ENCODE measurements at places on chromosomes 7 and 10.

GRCh38 chr7:66043681-66044497 lies 31.7 kb upstream of the ASL start:
- DNase-seq = peak; percentile 53

DNA sequence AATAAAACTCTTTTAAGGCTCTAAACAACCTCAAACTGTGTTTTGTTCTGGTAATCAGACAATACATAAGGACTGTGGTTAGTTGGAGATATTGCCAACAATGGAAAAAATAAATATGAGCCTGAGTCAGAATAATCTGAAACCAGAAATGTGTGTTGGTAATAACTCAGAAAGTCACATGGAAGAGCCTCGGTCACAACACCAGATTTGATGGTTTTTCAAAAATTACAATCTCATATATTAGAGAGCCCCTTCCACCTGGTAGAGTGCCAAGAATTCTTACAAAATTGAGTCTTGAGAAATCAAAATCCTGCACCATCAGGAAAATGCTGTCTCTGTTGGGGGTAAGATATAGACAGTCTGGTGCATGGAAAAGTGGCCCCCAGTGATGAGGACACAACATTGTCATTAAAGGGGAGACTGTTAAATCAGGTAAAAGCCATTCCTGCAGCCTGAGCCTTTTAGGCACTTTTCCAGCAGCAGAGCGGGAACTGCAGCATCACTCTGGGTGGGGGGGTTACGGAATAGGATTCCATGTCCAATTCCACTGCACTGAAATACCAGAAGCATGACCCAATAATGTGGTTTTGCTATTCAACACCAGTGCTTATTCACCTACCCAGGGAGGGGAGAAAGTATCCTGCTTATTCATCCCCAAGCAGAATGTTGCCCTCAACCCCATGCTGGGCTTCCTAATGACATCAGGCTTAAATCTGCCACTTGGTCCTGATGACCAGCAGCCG lies 9.5 kb upstream of the ADAM12 start:
- DNase-seq = peak; percentile 98

DNA sequence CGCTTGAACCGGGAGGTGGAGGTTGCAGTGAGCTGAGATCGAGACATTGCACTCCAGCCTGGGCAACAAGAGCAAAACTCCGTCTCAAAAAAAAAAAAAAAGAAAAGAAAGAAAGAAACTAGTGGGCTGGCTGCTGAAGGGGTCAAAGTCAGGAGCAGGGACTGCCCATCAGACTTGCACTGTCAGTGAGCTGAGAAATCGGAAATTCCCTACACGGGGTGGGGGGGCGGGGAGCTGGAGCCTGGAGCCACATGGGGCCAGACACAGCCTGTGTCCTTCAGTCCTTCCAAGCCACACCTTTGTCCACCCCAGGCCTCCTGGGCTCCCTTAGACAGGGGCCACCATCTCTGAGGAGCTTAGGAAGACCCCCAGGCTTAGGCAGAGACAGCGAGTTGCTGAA lies 34.5 kb downstream of the SRRM3 start:
- DNase-seq = no peak

DNA sequence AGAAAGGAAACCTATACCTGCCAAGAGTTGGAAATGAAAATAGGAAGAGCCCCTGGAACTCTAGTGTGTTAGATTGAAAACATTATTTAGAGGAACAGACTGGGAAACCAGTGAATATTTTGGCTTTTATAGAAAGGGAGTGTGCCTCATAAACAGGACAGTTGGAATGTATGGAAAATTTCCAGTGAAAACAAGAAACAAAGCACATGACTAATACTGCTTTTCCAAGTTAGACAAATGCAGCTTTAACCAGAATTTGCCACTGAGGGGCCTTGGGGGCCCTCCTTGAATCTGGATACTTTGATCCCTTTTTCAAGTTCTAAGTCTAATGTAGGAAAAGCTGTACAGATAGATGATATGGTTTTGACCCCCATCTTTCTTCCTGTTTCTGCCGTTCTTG lies 21.2 kb downstream of the ITGB8 start:
- DNase-seq = no peak

- DNase-seq = no peak
Measured at GRCh38 chr7:118642396-118642795, 417.9 kb downstream of the ANKRD7 start.

DNA sequence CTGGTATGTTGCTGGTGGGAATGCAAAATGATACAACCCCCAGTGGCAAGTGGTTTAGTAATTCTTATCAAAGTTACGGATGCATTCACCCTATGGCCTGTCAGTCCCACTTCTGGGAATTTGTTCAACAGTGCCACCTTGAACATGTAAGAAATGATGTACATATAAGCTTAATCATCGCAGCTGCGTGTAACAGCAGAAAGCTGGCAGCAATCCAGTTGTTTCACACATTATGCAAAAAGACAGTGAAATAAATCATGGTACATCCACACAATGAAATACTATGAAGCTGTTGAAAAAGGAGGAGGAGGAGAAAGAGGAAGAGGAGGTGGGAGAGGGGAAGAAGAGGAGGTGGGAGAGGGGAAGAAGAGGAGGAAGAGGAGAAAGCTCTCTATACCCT lies 76.2 kb upstream of the MYL10 start:
- no peak for DNase-seq

DNA sequence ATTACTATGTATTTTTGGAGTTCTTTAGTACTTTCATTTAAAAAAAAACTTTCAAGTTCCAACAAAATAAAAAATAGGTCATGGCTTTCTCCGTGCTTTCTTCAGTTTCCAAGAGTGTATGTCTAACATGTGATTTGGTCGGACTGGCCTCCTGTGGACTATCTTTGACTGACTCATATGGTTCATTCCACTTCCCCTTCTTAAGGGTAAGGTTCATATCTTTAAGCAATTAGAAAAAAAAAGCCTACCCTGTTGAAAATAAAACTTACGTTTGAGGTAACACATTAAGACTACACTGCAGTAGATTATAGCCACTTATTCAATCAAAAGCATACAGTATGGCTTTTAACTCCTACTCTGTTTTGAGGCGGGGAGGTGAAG lies 112.8 kb upstream of the AHR start:
- DNase-seq = peak; percentile 6

- DNase-seq = peak; percentile 25
Measured at GRCh38 chr10:89207801-89208551, 859 bp upstream of the CH25H start.

- no peak for DNase-seq
Measured at GRCh38 chr10:74947781-74948401, 121.5 kb downstream of the KAT6B start.

- peak; percentile 92 for DNase-seq
Measured at GRCh38 chr7:22730921-22731654, 4.1 kb downstream of the IL6 start.

GRCh38 chr10:113139699-113140098 lies 189.7 kb downstream of the TCF7L2 start:
- no peak for DNase-seq

DNA sequence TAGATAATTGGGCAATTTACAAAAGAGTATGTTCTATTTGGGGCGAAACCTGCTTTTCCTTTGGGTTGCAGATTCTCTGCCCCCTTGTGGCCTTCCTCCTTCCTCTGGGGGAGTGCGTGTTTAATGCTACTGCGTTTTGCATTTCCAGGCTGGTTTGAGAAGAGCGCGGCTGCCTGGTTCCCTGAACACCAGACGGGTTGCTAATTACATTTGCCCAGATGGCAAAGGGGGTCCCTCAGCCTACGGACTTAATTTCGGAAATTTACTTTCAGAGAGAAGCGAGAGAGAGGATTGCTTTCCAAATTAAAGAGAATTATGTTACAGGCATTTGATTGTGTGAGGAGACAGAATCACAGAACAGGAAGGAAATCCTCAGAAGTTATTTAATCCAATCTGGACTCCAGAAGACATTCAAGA lies 91.9 kb upstream of the JAZF1 start:
- peak; percentile 27 for DNase-seq

- DNase-seq = no peak
Measured at GRCh38 chr10:131031346-131031745, 280.2 kb downstream of the TCERG1L start.

- DNase-seq = no peak
Measured at GRCh38 chr7:149860821-149861727, 12.7 kb upstream of the ATP6V0E2 start.

GRCh38 chr7:50594734-50595485 lies 29.7 kb upstream of the DDC start:
- DNase-seq = no peak

GRCh38 chr10:16439295-16439694 lies 2.5 kb downstream of the PTER start:
- peak; percentile 10 for DNase-seq

DNA sequence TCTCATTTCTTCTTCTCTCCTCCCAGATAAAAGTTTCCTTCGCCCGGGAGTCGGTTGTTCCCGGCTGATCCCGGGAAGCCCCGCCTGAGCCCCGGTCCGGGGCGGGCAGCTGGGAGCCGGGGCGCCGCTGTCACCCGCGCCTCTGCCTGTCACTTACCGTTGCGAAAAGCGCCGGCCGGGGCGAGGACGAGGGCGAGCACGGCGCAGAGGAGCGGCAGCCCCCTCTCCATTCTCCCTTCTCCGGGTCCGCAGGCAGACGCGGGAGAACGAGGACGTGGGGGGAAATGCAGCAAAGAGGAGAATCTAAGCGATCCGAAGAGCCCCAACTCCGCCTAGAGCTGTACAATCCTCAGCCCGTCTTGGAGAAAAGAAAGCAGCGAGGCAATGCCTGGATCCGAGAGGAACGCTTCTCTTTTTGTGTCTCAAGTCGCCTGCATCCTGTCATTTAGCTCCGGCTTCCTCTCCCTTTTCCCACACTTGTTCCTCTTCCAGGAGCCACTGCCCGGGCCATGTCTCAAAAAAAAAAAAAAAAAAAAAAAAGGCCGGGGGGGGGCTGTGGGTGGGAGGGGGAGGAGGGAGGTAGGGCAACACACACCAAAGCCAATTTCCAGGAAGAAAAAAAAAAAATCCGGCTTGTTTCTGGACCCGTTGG lies at the start of gene NRP1:
NRP1 (minus strand) TSS at position 515 of the 652 bp plus-strand sequence; CDS start at position 230, 285 bp downstream.
- DNase-seq = peak; percentile 40

DNA sequence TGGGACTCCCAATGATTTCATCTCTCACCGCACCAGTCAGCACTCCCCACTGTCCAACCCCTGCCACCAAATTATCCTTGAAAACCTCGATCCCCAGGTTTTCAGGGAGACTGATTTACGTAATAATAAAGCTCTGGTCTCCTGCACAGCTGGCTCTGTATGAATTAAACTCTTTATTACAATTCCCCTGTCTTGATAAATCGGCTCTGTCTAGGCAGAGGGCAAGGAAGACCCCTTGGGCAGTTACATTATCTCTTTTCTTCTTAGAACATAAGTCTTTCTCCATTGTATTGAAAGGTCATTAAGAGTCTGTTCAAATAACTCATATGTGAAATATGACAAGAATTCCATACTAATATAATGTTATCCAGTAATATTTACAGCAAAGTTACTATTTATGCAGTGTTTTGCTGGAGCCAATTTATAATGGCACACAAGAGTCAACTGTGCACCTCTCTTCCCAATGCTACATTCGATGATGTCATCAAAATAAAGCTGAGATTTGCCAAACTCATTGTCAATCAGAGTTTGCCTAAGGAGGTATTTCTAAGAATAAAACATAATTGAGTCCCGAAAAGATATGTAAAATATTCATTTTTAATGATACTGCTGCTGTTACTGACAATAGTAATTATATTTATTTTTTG lies 1297.2 kb upstream of the LRRTM3 start:
- DNase-seq = no peak

- no peak for DNase-seq
Measured at GRCh38 chr7:50614721-50615518, 49.7 kb upstream of the DDC start.

DNA sequence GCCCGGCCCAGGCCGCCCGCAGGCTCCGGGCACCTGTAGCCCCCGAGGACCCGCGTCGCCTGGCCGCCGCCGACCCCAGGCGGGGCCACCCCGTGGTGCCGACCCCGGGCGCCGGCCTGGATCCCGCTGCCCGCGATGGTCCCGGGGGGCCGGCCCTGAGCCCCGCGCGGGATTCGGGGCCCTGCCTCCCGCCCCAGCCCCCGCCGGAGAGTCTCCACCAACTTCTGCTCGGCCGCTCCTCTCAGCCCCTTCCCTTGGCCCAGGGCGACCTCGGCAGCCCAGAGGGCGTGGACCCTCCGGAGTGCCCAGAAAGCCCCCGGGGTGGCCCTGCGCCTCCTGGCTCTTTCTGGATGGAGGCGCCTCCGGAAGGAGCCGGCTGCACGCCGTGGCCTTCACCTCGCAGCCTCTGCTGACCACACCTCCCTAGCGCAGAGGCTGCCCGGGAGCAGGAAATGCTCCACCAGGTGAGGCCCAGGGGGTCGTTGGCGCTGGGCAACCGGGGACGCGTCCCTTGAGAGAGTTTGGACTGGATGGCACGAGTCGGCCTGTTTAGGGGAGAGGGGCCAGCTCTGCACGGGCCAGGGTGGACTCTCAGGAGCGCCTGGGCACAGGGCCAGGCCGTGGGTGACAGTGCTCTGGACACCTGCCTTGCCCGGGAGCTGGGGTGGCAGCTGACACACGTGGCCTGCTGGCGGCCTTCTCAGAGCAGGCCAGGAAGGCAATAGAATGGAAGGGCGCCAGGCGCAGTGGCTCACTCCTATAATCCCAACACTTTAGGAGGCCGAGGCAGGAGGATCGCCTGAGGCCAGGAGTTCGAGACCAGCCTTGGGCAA lies 529 bp downstream of the ZNF853 start:
- DNase-seq = peak; percentile 45

DNA sequence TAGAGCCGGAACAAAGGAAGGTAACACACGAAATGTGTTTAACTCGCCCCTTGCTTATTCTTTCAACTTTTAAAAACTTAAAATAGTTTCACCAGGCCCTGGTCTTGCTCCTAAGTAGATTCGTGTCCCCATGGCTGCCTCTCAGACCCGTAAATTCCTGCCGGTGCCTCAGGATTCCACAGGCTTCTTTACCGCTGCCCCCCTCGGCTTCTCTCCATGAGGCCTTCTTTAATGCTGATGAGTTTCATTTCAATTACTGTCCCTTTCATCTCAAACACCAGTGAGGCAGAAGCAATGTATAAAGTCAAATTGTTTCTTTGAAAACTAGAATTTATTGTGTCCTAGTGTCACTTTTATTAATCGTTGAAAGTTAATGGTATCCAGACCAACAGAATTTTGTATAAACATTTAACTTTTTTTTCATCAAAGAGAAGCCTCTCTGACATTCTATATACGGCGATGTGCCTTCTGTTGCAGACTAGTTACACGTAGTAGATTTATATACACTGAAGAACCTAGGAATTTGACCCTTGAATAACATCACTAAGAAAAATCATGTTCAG lies 225.2 kb downstream of the C7orf25 start:
- no peak for DNase-seq

DNA sequence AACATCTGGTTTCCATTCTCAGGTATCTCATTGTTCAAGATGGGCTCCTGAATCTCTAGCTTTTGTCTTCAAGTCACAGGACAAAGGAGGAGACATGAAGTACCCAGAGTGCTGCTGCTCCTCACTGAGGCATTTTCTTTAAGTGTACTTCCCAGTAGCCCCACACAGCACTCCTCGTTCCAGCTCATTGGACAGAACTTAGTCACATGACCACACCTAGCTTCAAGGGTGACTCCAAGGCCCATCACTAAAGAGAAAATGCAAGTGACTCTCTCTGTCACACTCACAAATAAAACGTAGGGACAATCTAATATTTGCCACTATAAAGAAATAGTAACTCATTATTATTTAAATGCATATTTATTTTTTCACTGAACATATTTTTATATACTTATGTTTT lies 58.3 kb upstream of the NEUROD6 start:
- peak; percentile 54 for DNase-seq

All from kidney tubule cell (primary cell).